ENCODE measurements at places on chromosomes 1 and 21. TPM values are rescaled to one million over a fixed set of nuclear protein-coding genes. Genes with fewer than 3 reads are reported as not detected.

The NPR1 gene
- not detected for total RNA-seq

The CENPL gene
- total RNA-seq = 8.2 TPM

The F5 gene
- total RNA-seq = not detected

The IRF2BP2 gene
- 75.3 TPM for total RNA-seq

The GABRD gene
- total RNA-seq = not detected

The FOXD3 gene
- 0.35 TPM for total RNA-seq

The NUCKS1 gene
- 94.5 TPM for total RNA-seq

The ZNF670 gene
- 3.3 TPM for total RNA-seq

The HUNK gene
- 0.17 TPM for total RNA-seq

The SNAPIN gene
- total RNA-seq = 39.8 TPM

The TEDDM1 gene
- not detected for total RNA-seq

The NCAM2 gene
- 0.17 TPM for total RNA-seq

The CLCA4 gene
- total RNA-seq = 2.8 TPM

DNA sequence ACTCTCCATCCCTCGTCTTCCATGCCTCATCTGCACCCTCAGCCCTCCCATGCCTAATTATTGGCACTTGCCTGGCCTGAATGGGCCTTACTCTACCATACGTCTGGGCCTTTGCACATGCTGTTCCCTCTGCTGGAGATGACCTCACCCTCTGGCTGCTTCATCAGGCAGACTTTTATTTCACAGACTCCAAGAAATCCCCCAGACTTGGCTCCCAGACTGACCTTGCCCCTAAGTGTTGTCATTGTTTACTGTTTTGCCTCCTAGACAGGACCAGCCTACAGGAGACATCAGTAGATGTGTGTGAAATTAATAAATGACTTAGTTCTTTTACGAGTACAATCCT, 5.2 kb upstream of the AHDC1 start:
- no peak for DNase-seq

GRCh38 chr1:157198619-157199420, 60.6 kb upstream of the ETV3 start:
- DNase-seq = peak; percentile 72

GRCh38 chr1:66182551-66183178, 351.3 kb upstream of the SGIP1 start:
- DNase-seq = no peak

DNA sequence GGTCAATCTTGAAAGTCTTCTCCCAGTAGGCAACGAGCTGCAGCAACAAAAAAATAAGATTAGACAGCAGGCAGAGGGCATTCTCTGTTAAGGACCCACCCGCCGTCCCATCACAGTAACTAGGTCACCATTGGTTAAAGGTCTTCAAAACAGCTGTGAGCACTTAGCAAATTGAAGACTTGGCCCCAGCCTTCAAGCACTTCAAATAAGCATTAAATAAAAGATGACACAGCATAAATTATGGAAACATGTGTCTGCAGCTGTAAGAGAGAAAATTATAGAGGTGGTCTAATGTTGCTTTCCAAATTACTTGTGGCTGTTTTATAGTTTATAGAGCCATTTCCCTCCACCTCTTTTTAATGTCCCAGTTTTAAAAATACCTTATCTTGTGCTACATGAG, 61.2 kb downstream of the VANGL1 start:
- no peak for DNase-seq

GRCh38 chr1:175002910-175003517, 3.3 kb downstream of the CACYBP start:
- DNase-seq = no peak

- DNase-seq = peak; percentile 98
Observed at GRCh38 chr1:45750298-45751038, at the start of gene IPP. TSS of gene IPP (minus strand) at chr1:45750653. CDS start at chr1:45746411, 4,242 bp downstream.

DNA sequence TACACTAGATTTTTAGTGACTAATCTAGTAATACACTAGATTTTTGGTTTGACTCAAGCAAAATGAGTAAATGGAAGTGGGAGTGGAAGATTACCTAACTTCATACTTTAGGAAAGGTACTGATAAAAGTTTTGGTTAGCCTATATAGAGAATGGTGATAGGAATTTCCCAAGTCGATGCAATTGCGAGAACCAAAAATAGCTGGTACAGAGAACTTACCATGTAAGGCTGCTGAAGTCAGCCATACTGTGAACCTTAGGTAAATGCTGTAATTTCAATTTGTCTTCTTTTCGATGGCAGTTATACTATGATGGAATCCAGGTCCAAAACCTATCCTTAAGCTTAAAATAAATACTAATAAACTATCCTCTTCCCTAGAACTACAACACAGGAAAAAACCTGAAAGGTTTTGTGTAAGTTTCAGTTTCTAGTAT, 4.6 kb downstream of the PNRC2 start:
- DNase-seq = no peak

GRCh38 chr1:153395776-153396175, 4.9 kb upstream of the S100A8 start:
- DNase-seq = no peak

DNA sequence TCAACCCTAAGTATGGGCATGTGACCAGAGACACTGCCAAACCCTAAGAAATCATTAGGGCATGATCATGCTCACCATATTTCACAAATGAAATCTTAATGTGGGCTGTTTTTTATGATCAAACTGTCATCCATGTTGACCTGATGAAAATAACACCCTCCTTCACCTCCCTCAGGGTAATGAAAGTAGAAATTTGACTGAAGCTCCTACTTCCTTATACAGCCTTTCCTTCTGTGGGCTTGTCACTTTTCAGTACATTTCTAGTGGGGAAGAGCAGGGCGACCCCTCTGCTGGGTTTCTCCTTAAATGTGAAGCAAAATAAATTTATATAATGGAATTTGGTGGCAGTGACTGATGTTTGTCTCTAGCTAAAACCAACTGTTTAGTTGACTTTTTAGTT, 25.9 kb downstream of the IVNS1ABP start:
- DNase-seq = no peak

DNA sequence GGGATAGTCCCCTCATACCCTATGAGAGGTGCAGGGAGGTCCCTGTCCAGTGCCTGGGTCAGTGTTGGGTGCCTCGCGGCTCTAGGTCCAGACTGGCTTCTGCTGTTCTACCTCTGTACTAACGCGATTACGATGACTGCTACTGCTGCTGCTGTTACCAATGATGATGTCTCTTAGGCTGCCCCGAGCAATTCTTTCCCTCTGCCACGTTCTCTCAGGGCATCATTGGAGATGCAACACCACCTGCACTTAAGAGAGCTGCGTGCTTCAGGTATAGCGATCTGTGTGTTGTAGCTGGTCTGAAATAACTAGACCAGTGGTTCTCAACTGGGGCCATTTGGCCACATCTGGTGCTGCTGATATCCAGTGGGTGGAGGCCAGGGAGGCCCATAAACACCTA, 36.9 kb downstream of the KAZN start:
- DNase-seq = no peak

DNA sequence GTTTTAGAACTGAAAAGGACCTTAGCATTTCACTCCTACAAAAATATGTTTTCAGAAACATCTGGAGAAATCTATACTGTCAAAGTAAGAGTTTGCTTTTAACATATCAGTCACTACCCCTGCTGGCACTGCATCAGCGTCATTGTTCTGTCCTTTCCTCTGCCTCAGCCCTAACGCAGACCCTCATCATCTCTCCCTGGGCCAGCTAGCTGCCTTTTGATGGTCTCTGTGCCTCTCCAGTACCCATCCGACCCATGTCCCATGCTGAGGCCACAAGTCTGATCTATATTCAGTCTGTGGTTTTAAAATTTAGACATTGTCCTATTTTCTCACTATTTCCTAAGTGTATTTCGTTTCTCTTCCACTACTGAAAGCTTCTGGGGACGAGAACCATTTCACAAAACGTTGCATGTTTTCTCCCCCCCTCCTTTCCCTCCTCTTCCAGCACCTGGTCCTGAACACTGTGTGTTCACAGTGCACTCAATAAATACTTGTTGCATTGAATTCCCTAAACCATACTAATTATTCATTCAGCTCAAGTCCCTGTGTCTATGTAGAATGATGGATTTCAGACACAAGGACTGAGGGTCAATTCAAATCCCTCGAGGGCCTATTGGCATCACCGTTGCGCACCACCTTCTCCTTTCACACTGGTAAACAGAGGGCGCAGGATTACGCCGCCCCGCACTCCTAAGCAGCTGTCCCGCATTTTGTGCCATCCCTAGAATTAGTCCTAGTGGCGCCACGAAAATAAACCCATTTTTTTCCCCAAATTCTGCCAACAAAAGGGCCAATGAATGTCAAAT, 53.4 kb downstream of the CD2 start:
- no peak for DNase-seq

Measured in mammary epithelial cell (primary cell).